BJ (cell line): ENCODE measurements at places on chromosomes 6 and 20.

GRCh38 chr20:16317445-16318362 is 255.5 kb downstream of the KIF16B start:
- no peak for DNase-seq

DNA sequence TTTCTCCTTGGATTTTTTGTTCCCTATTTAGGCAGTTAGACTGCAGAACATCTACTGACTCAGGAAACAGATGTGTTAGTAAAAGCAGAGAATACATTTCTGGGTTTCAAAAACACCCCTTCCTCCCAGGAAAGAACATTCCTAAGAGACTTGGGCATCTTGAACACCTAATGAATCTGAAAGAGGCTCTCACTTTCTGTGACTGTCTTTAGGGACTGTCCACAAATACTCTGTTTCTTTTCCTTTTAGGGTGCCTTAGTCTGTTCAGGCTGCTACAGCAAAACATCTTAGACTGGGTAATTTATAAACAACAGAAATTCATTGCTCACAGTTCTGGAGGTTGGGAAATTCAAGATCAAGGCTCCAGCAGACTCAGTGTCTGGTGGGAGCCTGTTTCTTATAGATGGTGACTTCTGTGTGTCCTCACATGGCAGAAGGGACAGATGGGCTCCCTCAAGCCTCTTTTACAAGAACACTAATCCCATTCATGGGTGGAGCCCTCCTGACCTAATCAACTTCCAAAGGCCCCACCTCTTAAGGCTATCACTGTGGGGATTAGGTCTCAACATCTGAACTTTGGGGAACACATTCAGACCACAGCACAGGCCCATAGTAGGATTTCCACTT is 19.4 kb upstream of the CCN5 start:
- DNase-seq, result peak; percentile 90

DNA sequence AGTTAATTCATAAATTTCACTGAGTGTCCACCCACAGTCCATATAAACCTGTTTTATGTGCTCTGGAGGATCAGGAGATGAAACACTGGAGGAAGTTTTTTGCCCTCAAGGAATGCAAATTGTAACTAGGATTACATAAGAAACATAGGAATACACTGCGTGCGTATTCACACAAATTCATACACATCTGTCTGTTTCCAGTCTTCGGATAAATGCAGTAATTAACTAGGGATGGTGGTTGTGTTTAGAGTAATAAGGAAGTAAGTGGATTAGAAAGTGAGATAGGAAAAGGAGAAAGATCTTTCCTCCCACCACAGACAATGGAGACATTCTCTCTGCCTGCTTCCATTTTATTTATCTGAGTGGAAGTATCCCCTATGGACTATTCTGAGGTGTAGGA is 35.7 kb upstream of the POPDC3 start:
- no peak for DNase-seq

- DNase-seq, result no peak
Observed at GRCh38 chr6:6287415-6287814, 33.0 kb downstream of the F13A1 start.
